ENCODE measurements at places on chromosomes 2 and 18.

DNA sequence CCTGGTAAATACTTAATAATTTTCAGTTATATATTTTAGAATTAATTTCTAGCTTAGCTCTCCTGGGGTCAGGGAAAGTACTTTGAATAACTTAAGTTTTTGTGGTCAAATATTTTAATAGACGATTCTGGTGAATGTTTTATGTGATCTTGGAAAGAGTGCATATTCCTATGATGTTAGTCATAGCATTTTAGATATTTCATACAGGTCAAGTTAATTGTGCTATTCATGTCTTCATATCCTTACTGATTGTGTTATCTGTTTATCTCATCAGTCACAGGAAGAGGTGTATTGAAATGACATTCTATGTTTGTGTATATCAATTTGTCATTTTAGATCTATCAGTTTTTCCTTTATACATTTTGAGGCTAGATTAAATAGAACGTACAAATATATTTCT lies 576.2 kb downstream of the CPS1 start:
- DNase-seq: no peak

DNA sequence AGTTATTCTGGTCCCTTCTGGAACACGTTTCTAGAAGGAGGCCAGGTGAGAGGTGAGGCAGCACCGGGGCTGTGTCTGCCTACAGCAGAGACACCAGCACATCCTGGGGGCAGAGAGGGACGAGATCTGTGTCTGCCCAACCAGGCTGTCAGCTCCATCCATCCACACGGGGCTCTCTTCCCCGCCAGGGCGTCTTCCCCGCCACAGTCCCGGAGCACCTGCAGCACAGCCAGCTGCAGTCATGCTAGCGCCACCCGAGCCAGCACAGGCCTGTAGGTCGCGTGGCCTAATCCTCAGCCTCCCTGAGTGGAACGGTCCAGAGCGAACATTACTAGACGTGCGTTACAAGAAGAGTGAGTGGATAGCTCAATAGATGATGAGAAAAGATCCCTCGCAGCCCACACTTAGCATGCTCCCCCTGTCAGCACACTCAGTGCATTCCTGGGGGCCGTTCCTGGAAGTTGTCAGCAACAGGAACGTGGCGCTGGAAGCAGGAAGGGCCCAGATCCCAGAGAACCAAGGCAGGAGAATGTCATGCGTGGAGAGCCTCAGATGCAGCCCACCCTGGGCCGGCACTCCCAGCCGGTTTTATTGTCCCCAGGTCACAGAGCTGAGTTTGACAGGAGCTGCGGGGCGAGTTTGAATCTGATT lies 179.0 kb downstream of the TWIST2 start:
- DNase-seq: no peak

- no peak for DNase-seq
Observed at GRCh38 chr2:146080925-146081324, 1561.0 kb upstream of the ZEB2 start.

DNA sequence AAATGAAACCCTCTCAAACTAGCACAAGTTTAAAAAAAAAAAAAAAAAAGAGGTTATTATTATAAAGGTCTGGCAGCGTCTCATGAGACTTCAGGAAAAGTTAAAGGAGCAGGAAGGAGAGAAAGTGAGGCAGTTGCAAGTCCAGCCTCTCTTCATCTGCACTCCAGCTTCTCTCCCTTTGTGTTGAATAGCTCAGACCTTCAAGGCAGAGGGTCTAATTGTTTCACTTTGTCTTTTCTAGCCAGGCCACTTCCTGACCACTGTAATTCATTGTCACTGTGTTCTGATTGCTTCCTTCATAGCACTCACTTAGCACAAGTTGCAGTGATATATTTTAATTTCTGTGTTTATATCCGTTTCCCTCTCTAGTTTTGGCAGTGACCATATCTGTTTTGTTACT lies 99.9 kb downstream of the SPATS2L start:
- no peak for DNase-seq

GRCh38 chr2:215644233-215644897 lies 208.5 kb upstream of the FN1 start:
- DNase-seq: no peak

DNA sequence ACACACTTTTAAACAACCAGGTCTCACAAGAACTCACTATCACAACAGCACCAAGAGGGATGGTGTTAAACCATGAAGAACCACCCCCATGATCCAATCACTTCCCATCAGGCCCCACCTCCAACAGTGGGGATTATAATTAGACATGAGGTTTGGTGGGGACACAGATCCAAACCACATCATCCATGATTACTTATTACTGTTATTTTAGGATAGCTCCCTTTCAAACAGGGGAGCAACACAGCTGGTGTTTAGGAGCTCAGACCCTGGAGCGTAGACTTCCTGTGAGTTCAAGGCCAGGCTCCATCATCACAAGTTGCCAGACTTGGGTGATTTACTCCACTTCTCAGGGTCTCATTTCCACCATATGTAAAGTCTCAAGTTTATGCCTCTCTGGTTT lies 382.7 kb downstream of the HRH4 start:
- DNase-seq: no peak

DNA sequence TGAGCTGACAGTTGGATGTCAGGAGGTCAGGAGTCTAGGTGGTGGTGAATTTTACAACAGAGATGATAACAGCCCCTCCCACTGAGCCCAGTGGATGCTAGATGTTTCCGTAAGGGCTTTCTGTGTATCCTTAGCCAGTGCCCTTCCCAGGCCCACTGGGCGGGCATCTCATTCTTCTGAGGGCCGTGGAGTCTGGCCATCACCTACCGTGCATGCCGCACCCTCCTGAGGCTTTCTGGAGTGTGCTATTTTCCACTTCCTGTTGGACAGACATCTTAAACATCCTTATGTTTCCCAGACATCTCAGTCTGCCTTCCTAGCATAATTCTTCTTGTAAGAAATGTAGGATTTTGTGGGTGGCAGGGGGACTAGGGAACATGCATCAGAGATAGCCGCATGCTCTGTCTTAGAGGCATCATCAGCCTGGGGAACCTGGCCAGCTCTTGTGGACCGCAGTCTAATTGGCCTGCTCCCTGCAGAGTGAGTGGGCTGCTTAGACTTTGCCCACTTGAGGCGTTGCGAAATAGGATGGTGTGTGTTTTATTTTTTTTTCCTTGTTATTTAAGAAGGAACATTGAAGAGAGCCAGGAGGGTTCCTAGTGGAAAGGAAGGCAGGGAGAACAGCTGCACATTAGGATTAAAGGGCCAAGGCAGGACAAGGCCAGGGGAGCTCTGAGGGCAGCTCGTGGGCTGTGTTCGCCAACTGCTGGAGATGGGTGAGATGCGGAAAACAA lies 135.8 kb downstream of the SH3RF3 start:
- DNase-seq: no peak

DNA sequence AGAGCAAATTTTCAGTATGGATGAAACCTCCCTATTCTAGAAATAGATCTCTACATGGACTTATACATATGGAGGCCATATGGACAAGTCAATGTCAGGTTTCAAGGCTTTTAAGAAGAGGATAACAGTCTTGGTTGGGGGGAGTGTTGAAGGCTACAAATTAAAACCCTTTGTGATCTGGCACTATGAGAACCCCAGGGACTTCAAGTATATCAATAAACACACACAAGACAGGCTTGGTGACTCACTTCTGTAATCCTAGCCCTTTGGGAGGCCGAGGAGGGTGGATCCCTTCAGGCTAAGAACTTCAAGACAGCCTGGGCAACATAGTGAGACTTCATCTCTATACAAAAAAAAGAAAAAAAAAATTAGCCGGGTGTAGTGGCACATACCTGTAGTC lies 127.2 kb upstream of the SP5 start:
- no peak for DNase-seq

- no peak for DNase-seq
Observed at GRCh38 chr2:100749771-100750542, 70.0 kb upstream of the NPAS2 start.

- DNase-seq: no peak
Observed at GRCh38 chr18:75086494-75087034, 122.4 kb downstream of the PTGR3 start.

DNA sequence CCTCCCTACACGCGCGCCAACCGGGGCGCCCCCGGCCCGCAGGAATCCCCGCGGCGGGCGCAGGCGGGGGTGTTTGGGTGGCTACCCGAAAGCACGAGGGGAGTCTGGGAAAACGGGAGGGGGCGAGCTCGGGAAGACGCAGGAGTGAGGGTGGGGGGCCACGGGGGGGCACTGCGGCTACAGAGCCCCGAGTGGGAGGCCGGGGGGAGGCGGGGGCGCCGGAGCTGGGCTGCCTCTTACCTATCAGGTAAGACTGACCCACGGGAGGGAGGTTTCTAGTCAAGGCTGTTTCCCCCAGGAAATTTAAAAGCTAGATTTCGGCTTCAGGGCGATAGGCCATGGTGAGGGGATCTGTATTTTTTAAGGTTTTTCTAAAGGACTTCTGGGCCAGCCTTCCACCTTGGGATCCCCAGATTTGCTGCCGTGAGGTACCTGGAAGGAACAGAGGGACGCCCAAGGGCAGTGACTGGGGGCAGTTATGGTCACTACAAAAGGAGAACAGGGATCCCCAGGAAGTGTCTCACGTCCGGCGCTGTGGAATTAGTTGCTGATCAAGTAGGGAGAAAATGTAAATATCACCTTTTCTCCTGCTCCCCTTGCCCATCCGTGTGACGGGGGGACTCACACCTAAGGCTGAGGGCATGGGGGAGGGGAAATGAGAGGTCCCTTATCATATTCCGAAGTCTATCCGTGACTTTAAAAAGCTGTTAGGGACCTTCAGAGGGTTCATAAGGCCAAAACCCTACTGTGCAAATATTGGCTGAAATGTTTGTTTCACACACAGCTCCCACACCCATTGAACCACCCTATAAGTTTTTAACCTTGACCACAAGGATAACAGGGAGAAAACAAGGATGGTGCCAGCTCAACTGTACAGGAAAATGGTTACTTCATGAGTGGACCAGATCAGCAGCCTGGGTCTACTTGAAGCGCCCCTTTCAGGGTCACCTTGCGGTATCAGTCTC lies 638 bp upstream of the IRS1 start:
- peak; percentile 21 for DNase-seq

DNA sequence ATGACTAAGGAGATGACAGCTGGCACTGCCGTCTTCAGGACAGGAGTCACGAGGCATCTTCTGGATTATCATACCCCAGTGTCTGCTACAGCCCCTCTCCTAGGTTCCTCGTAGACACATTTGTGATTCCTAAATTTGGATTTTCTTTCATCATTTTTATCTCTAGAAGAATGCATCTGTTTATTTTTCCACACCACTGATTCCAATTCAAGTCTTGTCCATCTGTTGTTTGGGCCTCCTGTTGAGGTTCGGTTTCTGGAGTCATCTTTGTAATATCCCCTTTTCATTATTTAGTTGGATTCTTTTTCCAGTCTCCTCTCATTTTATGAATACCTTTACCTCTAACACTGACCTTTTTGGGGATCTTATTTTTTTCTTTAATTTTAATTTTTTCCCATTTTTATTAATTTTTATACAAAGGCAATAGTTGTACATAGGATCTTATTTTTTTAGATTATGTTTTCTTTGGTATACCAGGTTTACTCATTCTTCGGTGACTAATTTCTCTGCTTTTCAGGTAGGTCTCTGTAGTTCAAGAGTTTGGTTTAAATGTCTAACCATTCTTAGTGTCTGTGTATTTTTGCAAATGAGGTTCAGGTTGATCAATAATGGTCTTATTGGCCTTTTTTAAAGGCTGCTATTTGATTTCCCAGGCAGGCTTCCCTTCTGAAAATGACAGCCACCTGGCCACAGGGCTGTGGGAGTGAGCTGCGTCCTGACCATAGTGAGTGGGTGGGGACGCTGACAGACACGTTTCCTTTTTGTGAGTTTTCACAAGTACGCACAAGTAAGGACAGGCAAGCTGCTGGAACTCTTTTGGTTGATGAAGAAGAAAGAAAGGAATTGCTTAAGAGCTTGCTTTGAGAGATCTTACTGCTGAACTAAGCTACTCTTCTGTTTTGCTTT lies 34.5 kb downstream of the FARP2 start:
- no peak for DNase-seq

- no peak for DNase-seq
Observed at GRCh38 chr2:160564591-160564990, 71.0 kb upstream of the RBMS1 start.

DNA sequence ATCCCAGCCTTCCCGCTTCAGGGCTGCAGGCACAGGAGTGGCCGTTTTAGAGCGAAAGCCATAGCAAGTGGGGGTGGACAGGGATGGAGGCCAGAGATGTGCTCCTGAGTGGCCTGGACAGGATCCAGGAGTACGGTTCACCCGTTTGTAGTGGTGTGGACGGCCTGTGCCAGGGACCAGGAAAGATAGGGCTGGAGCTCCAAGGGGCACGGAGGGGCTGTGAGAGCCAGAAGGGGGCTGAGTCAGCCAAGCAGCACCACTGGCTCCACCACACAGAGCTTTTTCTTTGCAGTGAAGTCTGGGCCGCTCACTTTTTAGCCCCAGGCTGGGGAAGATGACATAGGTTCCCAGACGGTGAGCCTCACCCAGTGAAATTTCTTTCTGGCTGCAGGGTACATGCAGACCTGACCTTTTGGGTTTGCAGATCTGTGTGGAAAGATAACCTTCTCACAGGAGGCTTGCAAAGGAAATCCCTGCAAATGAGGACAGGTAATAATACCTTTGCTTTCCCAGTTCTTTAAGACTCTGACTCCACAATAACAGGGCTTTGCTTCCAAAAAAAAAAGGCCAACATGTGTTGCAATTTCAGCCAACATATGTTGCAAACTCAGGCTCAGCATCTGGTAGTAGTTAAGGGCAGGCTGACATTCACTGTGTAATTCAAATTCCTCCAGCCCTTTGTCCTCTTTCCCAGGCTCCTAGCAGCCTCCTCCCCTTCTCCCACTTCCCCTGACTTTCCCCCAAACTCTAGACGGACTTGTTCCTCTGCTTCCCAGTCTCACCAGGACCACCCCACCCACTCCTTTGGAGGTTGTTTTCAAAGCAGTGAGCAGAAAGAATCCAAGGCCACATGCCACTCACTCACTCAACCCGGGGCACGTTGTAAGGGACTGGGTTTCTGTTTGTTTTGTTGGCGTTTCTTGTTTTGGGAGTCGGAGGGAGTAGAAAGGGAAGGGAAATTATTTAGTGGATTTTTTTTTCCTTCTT lies 20.3 kb upstream of the LAPTM4A start:
- no peak for DNase-seq

GRCh38 chr2:205259121-205259520 lies 423.2 kb upstream of the NRP2 start:
- DNase-seq: no peak

DNA sequence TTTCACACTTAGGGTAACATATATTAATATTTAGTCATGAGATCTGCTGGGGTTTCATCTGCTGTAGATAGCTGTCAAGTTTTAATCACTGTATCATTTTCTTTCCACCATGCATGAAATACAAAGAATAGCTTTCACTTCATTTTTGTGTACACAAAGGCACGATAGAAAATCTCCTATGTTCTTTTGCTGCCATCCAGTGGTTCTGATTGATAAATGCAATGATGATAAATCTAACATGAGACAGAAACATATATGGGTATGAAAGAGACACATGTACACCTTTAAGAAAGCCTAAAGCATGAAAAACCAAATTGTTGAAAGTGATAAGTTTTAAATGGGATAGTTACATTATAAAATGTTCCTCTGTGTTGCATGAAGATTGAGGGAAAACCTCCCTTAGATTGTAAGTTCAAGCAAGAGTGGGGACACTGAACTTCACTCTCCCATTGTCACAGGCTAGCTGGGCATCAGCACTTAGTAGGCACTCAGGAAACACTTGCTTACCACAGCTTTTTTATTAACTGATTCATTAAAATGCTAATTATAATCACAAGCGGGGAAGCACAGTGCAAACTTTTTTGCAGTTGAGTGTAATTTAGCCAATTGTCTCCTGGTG lies 31.2 kb downstream of the C1D start:
- DNase-seq: no peak

GRCh38 chr2:29618024-29618423 lies 303.4 kb downstream of the ALK start:
- no peak for DNase-seq

- no peak for DNase-seq
Observed at GRCh38 chr2:232658217-232658785, 24.9 kb downstream of the EFHD1 start.

Data from CD8-positive, alpha-beta memory T cell (primary cell).